ENCODE measurements at places on chromosomes 3 and 15.

- DNase-seq = peak; percentile 69
These were observed 3.9 kb upstream of the CIDEC start for GRCh38 chr3:9883706-9884554.

GRCh38 chr3:144437989-144438388, 466.4 kb downstream of the DIPK2A start:
- DNase-seq = no peak

GRCh38 chr3:125220183-125220582, 7.6 kb upstream of the SLC12A8 start:
- no peak for DNase-seq

- DNase-seq = no peak
These were observed 42.7 kb downstream of the CYP11A1 start for GRCh38 chr15:74324714-74325113.

- peak; percentile 23 for DNase-seq
These were observed 684 bp downstream of the SLTM start for GRCh38 chr15:58932710-58933280.

DNA sequence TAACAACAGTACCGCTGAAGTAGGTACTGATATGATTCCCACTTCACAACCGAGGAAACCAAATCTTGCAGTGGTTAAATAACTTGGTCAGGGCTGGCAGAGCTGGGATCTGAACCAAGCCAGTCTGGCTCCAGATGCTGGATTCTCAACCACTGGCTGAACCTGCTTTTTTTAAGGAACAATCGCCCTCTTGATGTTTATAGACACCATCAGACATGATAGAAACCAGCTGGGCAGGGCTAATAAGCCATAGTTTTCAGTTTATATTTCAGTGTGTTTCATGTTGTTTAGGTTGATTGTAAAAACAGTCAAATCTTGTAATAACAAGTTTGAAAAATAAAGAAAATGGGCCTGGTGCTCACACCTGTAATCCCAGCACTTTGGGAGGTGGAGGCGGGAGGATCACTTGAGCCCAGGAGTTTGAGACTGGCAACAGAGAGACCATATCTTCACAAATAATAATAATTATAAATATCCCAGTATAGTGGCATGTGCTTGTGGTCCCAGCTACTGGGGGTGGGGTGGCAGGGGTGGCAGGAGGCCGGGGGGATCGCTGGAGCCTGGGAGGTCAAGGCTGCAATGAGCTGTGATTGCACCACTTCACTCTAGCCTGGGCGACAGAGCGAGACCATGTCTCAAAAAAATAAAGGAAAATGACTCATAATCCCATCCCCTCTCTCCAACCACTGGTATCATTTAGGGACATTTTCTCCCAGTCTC, 36.7 kb downstream of the XYLB start:
- no peak for DNase-seq

DNA sequence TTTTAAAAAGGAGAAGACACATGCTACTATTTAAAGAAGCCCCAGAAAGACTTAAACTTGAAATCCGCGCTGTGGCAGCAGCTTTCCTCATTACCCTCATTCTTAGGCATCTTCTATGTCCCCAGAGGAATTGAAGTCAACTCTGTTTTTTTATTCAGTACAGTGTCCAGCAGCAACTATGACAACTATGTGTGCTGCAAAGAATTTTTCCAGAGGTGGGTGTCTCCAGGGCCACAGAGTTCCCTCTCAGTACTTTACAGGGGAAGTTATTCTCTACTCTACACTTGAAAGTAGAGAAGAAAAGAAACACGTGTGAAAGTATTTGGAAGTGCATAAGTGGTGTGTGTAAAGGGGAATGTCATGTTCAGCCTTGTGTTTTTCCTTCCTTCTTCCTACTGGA, 32.0 kb downstream of the GATM start:
- no peak for DNase-seq

DNA sequence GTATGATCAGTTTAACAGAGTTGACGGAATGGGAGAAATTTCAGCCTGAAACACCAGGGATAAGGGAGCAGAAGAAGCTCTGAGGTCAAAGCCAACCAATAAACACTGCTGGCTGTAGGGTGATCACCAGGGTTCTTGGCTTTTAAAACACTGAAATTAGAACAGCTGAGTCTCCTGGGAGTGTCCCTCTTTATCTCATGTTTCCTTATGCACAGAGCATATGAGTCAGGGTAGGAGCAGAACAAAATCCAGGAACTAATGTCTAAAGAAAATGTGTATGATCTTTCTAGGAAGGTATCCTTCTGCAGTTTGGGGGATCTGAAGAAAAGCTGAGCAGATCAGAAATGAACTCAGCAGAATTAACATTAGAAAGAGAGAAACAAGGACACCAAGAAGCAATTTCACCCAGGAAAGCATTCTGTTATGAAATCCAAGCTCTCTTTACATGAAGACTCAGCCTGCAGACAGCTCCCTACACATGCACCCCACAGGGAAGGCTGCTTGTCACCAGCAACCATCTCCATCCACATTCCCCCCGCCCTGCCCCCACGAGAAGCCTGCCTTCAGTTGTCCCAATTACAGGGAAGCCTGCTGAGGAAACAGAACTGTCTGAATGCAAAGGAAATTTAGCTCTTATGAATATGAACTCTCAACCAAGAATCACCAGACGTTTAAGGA, 469.7 kb downstream of the PDCD6IP start:
- DNase-seq = peak; percentile 2

DNA sequence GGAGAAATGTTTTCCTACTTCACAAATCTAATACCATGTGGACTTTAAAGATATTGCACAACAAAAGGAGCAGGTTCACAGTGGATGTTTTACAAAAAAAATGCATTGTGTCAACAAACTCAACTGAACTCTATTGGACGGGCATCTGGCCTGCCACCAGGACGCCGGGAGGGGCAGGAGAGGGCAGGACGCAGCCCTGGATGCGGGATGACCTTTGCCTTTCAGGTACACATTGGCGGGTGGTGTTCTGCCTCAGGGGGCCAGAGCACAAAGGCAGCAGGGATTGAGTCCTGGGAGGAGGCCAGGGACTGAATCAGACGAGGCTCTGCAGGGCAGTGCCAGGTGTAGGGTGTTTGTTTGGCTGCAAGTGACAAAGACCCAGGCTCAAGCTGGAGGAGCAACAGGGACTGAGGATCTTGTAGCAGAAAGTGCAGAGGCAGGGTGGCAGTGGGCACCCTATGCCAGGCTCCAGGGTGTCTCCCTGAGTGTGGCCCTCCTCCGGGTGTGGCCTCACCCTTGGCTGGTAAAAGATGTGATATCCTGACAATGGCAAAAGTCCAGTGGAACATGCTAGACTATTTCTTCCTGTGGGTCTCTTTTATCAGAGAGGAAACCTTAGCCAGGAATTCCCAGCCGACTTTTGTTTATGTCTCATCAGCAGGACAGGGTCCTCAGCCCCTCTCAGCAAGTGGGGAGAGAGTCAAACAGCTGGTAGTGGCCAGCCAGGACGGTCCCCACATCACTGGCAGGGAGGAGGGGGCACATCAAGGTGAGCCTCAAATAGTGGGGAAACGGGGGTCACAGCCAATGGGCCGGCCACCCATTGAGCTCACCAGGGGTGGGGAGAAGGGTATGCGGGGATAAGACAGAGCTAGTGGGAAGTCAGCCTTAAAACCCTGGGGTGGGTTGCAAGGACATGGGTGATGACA, 29.7 kb upstream of the KLF13 start:
- DNase-seq = no peak

Measured in fibroblast of the aortic adventitia (primary cell).